ENCODE measurements at places on chromosomes 7 and 10.

DNA sequence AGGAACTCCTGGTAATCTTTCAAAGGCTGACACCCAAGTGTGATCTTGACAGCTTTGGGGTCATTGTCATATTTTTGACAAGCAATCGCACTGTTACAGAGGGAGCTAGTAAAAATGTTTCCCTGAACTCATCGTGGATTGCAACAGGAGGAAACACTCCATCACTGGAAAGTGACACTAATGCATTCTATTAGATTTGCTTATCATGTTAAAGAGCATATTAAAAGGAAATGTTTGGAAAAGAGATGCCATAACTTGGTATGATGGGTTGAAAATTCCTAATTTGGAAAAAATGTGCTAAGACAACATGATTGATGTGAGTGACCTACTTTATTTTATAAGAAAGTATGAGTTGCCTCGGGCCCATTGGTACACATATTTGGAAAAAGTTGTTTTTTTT lies 22.7 kb upstream of the EMX2 start:
- no peak for DNase-seq

- DNase-seq = no peak
These were observed 10.3 kb downstream of the ZMIZ1 start for GRCh38 chr10:79079054-79079397.

DNA sequence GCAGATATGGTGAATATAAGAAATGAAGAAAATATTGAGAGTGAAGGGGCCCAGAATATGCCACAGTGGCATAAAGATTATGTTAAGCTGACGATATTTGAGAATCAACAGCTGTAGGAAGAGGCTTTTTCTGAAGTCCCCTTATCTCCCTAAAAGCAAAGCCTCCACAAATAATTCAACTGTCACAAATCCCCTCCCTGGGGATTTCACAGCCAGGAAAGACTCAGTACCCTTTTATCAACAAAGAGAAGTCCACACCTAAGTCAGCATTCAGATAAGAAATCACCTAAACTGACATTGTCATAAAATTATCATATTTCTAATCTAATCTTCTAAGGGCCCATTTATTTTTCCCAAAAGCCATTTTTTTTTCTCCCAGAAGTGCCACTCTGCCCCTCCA lies 284.9 kb upstream of the VWC2 start:
- no peak for DNase-seq

DNA sequence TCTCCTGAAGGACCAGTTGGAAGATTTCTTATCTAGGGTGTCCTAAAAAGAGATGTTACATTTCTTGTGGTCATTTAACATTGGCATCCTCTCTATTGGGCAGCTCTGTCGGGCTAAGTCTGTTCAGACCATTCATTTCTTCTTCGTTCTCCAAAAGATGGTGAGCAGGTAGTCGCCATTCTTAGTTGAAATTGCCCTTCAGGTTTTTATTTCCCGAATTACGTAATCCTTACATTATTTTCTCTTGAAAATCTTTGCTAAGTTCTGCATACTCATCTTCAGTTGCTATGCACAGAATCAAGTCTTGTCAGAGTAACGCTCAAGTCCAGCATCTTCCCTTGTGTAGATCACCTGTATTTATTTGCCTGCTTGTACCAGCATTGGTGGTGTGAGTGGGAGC lies 53.6 kb downstream of the DAGLB start:
- no peak for DNase-seq

GRCh38 chr10:109126541-109126940 lies 796.8 kb downstream of the XPNPEP1 start:
- no peak for DNase-seq

GRCh38 chr10:124417895-124418725 lies 613 bp downstream of the OAT start:
- DNase-seq = peak; percentile 24

- no peak for DNase-seq
These were observed 944.7 kb downstream of the SORCS3 start for GRCh38 chr10:105585753-105586152.

DNA sequence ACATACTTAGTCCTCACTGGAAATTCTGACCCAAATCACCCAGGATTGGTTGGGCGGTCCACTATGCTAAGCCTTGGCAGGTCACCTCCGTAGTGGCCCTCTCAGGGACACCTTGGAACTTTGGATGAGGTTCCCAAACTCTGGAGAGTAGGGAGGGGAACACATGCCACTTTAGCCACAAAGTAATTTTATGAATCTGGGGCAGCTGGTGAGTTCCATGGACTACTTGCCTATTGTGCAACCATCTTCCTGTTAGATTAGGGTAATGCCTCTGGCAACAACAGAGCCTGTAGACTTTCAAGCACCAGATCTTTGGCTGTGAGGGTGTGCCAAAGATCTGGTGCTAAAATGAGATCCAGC lies 77.7 kb downstream of the ITGB8 start:
- no peak for DNase-seq

- DNase-seq = no peak
These were observed 1.5 kb downstream of the EDRF1 start for GRCh38 chr10:125721035-125721434.

DNA sequence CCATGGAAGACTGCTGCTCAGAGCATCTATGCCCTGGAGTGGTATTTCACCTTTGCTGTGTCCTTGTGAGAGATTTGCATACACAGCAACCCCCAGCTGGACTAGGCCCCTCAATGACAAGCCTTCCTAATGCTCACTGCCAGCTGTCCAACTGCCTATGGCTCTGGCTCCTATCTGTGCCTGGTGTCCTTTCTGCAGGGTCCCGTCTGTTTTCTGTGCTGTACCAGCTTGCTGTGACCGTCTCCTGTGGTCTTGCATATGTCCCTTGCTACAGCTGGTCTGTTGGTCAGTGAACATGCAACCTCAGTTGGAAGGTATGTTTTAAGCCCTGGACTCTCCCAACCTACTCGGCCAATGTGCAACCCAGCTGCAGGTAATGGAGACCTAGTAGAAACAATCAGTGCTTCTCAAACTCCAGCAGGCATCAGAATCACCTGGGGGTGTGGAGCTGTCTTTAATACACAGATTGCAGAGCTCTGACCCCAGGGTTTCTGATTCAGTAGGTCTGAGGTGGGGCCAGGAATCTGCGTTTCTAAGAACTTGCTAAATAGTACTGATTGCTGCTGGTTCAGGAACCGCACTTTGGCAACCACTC lies 306.4 kb upstream of the ZNF32 start:
- no peak for DNase-seq

DNA sequence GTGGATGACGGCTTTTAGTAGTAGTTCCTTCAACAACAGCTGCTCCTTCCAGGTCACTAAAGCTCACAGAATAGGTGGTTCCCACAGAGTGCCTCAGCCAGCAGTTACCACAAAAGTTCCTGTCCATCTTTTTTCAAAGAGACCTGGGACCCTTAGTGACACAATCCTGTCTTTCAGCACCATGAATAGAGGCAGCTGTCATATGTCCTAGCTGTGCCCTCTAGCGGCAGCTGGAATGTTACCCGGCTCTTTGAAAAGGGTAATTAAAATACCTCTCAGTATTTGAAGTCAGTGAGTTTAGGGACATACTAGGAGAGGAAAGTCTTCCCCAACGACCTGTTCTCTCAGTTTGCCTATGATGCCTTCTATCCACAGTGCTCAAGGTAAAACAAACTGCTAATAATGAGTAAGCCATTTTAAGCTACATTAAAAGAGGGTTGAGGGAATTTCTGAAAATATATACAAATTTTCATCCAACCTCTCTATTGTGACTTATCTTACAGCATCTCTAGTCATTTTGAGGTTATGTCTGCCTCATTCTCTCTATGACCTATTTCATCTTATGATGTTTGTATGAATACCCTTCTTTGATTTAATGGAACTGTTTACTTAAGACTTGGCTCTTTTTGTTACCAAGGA lies 290.8 kb downstream of the NXPH1 start:
- no peak for DNase-seq

DNA sequence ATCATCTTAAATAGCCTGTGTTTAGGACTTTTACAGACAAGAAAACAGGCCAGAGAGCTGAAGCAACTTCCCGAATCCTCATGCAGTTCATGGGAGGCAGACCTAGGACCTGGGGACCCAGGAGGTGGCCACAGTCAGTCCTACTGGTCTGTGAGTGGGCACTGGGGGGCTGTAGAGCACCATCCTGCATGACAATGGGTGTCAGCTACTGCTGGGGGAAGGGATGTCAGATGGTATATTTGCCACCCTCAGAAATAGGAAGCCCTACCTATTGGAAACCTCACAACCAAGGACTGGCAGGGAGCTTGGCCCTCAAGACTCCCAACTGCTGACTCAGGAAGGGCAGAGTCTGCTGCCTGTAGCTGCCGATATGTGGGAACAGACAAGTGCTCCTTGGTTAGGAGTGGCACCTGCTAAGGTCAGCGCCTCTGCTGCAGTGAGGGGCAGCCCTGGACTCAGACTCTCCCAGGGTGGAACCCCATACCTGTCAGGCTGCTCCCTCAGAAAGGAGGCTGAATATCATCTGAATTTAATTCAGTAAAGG lies 29.7 kb downstream of the OGDH start:
- no peak for DNase-seq

DNA sequence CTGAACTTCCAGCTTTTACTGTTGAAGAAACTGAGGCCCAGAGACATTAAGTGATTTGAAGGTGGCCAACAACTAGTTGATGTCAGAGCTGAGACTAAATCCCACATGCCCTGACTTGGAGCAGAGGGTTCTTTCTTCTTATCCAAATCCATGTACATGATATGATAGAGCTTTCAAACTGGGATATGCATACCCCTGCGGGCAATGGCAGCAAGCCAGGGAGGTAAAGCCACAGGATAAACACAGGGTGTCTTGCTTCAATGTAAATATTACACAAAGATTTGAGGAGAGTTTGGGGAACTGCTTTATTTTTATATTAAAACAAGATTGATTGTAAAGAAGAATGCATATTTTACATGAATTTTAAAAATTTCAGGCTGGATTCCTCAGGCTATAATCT lies 2.3 kb upstream of the LRRC72 start:
- DNase-seq = no peak

GRCh38 chr7:137295739-137296324 lies 47.7 kb downstream of the PTN start:
- DNase-seq = no peak

DNA sequence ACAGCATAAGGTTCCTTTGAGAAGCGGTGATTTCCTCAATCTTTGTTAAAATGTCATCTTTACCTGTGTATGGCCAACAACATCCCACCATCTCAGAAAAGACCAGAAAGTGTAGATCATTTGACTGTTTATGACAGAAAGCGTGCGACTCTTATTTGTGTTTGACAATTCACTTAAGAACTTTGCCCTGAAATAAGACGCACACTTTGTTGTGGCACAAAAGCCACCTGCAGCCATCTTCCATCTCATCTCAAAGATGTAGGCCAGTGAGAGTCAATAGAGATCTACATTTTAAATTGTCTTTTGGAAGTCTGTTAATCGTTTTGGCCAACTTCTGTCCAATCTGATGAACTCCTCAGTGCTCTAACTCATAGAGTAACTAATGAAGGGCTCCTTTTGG lies 114.0 kb downstream of the CALN1 start:
- no peak for DNase-seq

GRCh38 chr10:117562220-117562619 lies 19.7 kb downstream of the EMX2 start:
- DNase-seq = no peak

GRCh38 chr10:121596689-121597503 lies 1.3 kb downstream of the FGFR2 start:
- no peak for DNase-seq

GRCh38 chr7:30863706-30864035 lies 48.0 kb upstream of the AQP1 start:
- DNase-seq = no peak

DNA sequence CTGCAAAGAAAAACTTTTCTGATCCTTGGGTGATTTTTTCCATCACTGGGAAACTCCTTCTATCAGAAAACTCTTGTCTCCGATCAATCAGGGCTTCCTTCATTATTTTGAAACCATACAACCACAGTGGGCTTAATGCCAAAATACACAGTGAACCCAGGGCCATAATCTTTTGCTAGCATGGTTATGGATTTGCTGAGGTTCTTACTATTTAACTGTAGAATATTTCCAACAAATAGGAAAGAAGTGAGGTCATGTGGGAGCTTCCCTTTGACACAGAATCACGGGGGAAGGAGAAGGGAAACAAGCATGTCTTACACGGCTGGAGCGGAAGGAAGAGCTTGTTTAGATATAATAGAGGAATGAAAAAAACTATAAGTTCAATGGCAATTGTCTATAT lies 1241.7 kb downstream of the REEP3 start:
- DNase-seq = no peak

- no peak for DNase-seq
These were observed 585.1 kb downstream of the GATA3 start for GRCh38 chr10:8639486-8640185.

DNA sequence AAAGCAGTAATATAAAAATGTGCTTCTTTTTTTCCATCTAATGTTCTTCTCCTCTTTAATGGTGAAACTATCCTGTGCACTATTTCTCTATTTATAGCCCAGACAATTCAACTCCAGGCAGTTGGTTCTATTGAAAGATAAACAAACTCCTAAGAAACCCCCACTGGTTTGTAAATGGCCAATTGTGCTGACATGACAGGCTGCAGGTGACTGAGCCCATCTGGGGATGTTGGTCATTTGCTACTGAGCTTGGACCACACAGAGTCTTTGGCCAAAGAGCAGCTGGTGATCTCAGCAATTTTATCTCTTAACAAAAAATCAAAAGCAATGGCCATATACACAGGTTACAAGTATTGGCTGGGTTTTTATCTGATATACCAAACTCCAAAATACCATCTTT lies 631.8 kb upstream of the CELF2 start:
- no peak for DNase-seq

DNA sequence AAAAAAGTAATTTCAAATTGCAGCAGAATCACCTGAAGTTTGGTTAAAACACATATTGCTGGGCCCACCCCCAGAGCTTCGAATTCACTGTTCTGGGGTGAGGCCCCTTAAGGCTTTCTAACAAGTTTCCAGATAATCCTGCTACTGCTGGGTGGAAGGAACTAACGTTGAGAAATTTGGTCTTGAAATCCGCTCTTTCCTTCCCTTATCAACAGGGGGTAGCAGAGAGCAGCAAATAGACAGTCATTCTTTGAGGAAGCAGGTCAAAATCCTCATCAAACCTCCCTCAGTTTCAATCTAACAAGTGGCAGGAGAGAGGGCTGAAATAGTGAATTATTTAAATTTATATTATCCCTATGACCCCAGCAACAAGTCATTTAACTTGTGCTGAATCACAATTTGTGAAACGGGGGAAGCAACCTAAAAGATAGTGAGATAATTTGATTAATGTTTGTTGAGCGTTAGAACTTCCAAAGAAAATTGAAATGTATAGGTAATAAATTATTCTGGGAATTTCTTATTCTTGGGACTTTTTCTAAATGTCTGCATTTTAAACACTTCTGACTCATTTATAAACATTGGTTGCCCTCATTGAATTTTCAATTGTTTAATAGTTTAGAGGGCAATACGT lies 21.7 kb upstream of the MALSU1 start:
- DNase-seq = no peak
